ENCODE measurements at places on chromosomes 12 and 14.
A peak's percentile ranks its signal among the peaks of the same experiment; 100 is the strongest.

GRCh38 chr12:25018146-25018545 is 69.2 kb upstream of the BCAT1 start:
- no peak for DNase-seq

GRCh38 chr12:108214486-108214885 is 85.4 kb downstream of the WSCD2 start:
- peak; percentile 62 for DNase-seq

- DNase-seq = no peak
These were observed 30.8 kb upstream of the BDKRB2 start for GRCh38 chr14:96173636-96174475.

- DNase-seq = peak; percentile 31
These were observed 17.8 kb downstream of the POMT2 start for GRCh38 chr14:77302926-77303325.

DNA sequence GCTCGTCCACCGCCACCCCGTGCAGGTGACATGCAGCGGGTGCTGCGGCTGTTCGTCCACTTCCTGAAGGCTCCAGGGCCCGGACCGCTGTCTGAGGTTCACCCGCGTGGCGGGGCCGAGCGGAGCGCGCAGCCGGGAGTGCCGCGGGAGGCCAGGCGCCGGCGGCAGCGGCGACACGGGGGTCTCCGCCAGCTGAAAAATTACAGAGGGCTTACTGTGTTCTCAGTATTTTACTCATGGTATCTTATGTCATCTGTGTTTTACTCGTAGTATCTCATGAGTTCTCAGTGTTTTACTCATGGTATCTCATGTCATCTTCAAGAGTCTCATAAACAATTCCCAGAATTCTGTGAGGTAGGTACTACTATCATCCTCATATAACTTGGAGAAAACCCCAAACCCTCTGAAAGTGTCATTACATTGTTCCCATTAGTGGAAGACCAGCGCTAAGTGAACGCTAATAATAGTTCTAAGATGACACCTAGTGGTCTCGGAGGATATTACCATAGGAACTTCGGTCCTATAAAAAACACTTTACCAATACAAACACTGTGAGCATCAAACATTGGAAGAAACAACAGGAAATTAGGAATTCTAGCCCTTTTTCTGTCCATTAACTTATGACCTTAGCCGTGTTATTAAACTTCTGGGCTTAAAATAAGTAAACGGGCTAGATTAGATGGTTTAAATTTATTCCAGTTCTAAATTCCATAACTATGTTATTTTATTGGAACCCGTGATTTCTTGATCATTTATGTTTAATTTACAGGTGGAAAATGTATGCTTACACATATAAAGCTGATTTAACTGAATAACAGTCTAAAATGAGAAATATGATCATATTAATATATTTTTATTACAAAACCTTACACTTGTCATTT is 32.4 kb downstream of the AK7 start:
- DNase-seq = peak; percentile 73

DNA sequence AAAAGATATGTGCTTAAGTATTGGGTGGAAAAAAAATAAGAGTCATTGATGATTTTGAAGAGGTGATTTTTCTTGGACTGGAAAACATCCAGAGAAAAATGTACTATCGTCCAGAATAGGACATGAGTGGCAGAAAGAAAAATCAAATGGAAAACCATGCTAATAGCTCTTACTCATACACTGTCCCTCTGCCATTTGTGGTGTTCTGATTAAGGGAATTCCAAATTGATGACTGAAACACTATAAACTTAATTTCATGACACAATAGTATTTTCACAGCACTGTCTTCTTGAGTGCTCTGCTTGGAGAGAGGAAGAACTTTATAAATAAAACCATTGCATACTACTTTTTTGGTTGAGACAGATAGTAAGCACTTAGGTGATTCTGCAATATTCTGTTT is 72.4 kb downstream of the USP15 start:
- DNase-seq = peak; percentile 27

GRCh38 chr14:102223682-102224081 is 81.3 kb downstream of the MOK start:
- no peak for DNase-seq

GRCh38 chr12:14952299-14952921 is 9.0 kb downstream of the ARHGDIB start:
- peak; percentile 65 for DNase-seq

- no peak for DNase-seq
These were observed 122.7 kb downstream of the SINHCAF start for GRCh38 chr12:31203261-31203660.

DNA sequence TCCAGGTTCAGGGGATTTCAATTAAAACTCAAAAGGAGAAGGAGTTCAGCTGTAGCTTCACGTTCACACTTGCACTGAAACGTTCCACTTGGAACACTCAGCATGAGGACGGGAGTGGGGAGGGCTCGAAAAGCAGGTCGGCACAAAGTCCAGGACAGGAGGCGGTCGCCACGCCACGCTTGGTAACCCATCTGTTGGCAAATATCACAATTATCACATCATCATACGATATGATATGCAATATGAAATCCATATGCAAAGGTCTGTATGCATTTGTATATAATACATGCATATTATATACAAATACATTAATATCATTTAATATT is 17.2 kb downstream of the ADGRD1 start:
- DNase-seq = no peak

- DNase-seq = no peak
These were observed 54.8 kb downstream of the NFKBIA start for GRCh38 chr14:35349496-35350365.

DNA sequence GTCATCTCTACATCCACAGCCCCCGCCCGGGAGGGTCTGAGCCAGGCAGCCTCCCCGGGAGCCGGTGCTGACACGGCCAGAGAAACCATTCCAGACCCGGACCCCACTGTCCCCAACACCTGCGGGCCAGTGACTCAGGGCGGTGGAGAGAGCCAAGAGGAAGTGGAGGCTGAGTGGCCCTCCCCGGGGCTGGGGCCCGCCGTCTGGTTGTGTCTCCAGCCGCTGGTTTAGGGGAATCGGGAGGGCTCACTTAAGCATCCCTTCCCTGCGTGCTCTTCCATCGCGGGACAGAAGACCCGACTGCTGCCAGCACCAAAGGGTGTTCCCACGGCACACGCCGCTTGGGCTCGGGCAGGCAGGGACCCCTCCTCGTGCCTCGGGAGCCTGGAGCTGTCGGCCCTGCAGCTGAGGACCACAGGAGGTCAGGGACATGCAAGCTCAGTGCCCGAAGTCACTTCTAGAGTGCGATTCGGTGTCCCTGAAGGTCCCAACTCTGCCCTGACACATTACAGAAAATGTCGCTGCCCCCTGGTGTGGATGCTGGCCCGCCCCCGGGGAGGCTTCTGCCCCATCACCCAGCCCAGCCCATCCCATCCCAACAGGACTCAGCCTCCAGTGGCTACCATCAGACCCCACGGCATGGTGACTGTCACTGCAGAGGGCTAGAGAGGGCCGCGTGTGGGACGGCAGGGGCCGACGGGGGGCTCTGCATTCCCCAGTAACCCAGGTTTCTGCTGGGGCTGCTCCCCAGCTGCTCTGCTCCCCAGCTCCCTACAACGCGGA is 50.8 kb downstream of the GALNT9 start:
- no peak for DNase-seq

DNA sequence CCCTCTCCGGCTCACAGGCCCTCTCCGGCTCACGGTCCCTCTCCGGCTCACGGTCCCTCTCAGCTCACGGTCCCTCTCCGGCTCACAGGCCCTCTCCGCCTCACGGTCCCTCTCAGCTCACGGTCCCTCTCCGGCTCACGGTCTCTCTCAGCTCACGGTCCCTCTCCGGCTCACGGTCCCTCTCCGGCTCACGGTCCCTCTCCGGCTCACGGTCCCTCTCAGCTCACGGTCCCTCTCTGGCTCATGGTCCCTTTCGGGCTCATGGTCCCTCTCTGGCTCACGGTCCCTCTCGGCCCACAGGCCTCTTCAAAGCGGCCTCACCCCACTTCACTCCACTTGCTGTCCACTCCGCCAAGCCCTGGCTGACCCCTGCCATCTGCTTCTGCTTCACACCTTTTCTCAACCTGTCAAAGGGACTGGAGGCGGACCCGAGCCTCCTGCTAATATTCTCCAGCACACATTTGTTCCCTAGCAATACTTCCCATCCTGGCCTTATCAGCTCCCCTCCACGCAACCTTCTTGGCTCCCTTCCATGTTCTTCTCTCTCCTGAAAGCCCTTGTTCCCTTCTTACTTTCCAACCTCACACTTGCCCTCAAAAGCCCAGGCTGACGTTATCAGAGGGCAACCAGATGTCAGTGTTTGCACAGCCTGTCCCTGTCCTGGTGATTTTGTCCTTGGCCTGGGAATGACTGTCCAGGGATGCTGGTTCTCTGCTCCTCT is 176.7 kb downstream of the CALM1 start:
- DNase-seq = no peak

DNA sequence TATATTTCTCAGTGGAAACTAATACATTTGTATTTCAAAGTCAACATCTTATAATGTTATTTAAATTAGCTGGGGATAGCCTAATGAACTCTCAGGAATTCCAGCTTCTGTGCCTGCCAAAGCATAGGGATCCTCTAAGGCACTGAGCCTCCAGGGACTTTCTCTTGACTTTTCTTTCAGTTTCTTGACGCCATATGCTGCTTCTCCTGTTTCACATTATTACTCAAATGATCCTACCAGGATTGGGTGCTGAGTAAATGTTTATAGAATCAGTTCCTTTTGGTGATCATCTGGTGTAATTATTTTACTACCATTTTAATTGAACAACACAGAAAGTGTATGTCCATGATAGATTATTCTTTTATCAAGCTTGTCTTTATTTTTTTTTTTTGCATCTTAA is 7.9 kb downstream of the METTL25 start:
- DNase-seq = no peak

DNA sequence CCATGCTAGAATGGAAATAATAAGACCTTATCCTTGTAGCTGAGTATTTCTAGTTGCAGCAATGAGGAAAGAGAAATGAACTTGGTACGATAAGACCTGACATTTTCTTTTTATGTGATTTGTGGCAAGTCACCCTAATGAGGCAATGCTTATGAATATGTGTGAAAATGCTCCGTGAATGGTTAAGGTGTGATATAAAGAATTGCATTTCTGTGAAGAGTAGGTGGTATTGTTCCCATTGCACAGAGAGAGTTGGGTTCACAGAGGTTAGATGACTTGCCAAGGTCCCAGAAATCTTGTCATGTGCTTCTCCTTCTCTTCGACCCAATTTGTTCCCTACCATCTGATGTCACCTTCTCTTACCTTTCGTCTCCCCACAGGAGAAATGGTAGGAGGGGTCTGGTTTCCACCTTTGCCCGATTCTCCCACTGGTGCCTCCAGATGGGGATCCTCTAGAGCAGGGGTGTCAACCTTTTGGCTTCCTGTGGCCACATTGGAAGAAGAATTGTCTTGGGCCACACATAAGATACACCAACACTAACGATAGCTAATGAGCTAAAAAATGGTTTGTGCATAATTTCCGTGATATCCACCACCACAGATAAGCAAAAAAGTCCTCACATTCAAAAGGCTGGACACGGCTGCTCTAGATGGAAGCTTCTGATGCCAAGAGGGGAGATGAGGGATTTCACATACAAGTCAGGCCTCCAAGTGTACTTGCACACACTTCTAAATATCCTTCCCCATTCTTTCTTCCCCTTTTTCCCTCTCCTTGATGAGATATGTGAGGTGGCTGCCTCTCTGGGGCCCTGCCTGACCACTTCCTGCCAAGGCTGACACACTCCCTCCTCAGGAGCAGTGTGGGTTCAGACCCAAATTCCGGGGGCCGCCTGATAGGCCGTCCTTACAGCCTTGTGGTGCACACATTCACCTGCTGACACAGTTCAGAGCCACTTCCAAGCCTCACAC is 96.1 kb downstream of the PLXNC1 start:
- DNase-seq = no peak

GRCh38 chr14:49640540-49641417 is 5.7 kb upstream of the DNAAF2 start:
- no peak for DNase-seq

GRCh38 chr12:106380954-106381353 is 23.4 kb downstream of the POLR3B start:
- no peak for DNase-seq

- DNase-seq = no peak
These were observed 491.8 kb downstream of the NPAS3 start for GRCh38 chr14:33430414-33431035.

DNA sequence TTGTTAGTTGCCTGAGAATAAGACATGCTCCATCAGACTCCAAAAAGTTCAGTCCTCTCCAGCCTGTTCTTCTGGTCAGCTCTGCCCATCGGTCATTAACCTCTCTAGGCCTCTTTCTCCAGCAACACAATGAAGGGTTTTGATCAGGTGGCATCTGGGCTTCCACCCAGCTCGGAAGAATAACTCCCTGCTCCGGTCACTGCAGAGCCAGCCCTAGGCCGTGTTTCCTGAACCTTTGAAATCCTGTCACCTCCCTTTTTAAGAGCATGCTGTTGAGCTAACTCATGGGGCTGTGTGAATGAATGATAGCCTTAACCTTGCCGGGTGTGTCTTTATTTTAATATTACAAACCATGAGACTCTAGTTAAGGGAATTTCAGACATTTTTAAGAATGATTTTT is 117.1 kb downstream of the GXYLT1 start:
- DNase-seq = no peak

DNA sequence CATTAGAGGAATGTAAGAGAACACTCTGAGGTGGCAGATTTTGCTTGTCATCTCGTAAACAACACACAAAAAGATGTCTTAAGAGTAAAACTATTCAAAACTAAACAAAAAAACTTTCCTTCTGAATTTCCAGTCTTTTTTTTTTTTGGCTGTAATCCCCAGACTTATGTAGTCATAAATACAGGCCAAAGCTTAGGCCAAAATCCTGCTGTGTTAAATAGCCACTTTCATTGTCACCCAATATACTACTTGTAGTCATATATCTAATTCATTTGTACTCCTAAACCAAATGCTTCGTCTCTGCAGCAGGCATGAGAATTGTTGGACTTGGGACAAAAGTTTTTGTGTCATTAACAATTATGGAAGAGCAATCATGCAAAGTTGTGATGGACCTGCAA is 103.5 kb upstream of the ATF1 start:
- DNase-seq = no peak

DNA sequence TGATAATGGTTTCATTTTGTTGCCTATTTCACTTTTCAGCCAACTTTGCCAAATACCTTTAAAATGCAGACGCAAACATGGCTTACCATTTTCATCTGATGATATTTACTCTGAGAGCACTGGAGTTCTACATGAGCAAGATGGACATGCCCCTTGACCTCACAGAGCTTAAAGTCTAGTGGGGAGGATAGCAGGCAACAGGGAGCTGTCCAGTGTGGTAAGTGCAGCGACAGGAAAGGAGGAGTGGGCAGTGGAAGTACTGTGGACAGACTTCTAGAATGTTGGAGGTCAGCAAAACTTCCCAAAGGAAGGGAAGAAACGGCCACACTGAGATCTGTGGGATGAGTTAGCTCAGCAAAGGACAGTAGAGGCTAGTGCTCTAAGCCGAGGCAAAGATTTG is 25.3 kb downstream of the LRIG3 start:
- DNase-seq = no peak

DNA sequence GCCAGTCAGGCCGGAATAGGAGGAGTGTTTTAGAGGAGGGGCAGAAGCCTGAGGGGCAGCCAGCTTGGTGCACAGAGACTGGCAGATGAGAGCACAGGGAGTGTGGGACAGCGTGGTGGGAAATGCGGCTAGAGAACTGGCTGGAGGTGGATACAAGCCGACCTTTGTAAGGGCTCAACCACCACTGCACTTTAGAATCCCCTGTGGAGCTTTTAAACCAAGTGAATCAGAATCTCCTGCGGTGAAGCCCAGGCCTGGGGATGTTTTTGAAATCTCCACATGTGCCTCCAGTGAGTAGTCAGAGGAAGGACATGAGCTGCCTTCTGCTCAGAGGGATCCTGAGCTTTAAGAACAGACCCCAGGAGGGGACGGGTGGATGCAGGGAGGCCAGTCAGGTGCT is 10.9 kb upstream of the PCED1B start:
- DNase-seq = no peak

Measured in AG08396 (cell line).